ENCODE measurements at places on chromosomes 5 and 9.

GRCh38 chr9:69297300-69297980 lies 27.6 kb upstream of the ENTREP1 start:
- no peak for DNase-seq

DNA sequence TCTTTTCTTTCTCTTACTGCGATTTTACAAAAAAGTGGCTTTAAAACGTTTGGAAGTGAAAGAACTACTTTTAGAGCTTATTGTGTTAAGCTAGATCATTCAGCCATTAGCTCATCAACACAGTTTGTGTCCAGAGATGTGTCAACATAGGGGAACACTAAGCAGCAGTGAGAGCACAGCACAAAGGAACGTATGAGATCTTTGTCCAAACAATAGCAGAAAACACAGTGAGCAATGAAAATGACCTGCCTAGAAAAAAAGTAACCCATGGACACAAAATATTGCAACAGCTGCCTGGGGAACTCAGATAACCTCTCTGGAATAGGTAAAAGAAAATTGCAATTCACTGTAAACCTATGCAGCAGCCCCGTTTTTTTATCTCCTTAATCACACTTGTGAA lies 372.5 kb downstream of the ARHGEF28 start:
- DNase-seq = no peak

GRCh38 chr9:134987906-134988700 lies 70.4 kb upstream of the FCN1 start:
- no peak for DNase-seq

GRCh38 chr9:27787891-27788290 lies 214.6 kb upstream of the C9orf72 start:
- no peak for DNase-seq

GRCh38 chr5:25190521-25191000 lies 545.8 kb upstream of the CDH10 start:
- DNase-seq = no peak

DNA sequence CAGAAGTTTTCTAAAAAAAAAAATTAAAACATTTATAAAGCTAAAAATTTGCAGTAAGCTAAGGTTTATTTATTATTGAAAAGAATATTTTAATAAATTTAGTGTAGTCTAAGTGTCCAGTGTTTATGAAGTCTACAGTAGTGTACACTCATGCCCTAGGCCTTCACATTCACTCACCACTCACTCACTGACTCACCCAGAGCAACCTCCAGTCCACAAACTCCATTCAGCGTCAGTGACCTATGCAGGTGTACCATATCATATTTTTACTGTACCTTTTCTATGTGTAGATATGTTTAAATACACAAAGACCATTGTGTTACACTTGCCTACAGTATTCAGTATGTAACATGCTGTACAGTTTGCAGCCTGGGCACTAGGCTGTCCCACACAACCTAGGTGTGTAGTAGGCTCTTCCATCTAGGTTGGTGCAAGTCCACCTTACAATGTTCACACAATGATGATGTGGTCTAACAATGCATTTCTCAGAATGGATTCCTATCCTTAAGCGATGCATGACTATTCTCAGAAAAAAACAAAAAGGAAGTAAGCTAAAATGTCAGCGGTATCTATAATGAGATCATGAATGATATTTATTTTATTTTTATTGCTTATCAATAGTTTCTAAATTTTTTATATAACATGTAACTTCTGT lies 336.7 kb downstream of the AGTPBP1 start:
- no peak for DNase-seq

- no peak for DNase-seq
Measured at GRCh38 chr9:90972057-90972456, 170.4 kb downstream of the SYK start.

DNA sequence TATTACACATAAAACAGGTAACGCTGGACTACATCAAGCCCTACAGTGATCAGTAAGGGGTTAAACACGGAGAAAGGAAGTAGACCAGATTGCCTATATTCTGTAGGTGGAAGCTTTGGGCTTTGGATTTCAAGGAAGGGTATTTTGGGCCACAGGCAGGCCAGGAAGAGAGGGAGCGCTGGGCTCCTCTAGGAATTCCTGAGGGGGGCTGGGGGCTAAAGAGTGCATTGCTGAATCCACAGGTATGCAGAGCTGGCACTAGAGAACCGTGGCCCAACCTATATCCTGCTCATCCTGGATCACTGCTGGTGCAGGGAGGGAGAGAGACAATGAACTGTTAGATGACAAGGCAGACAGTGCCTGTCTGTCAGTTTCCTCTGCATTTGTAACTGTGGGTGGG lies 367.1 kb downstream of the CSNK1G3 start:
- DNase-seq = no peak

DNA sequence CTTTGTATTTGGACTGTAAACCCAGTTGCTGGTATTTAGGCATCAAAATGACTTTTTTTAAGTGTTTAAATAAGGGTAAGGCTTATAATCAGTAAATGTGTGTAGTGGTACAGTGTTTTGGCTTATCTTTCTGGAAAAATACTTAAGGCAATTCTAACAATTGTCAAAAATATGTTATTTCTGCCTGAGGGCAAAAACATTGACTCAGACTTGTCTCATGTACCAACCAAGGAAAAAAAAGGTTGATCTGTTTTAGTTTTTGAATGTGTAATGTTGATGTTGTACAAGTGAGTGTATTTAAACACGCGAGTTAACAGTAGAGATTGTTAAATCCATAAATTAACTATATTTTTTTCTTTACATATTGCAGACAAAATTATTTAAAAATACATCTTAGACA lies 277.8 kb upstream of the TYRP1 start:
- DNase-seq = no peak

DNA sequence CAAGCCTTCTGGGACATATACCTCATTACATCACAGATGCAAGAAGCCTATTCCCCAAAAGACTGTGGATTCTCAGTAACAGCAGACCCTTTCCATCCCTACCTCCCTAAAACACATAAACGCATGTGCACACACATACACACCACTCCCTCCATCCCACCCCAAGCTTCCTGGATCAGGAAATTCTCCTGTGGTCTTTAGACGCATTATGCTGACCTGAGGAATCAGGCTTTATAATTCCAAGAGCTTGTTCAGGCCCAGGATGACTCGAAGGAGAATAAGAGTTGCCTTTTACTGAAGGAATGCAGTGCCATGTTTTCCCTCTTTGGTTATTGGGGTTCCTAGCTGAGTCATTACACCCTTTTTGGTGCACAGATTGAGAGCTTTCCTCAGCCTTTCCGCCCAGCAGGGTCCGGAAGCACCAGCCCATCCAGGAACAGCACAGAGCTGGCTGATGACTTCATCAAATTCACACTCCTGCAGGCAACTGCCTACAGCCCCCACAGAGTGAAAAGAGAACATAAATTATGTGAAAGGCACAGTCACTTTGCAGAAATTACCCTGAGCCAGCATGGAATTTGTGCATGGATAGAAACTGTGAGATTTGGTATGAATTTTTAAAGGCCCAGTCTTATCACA lies 385.0 kb upstream of the TRPC7 start:
- DNase-seq = no peak

DNA sequence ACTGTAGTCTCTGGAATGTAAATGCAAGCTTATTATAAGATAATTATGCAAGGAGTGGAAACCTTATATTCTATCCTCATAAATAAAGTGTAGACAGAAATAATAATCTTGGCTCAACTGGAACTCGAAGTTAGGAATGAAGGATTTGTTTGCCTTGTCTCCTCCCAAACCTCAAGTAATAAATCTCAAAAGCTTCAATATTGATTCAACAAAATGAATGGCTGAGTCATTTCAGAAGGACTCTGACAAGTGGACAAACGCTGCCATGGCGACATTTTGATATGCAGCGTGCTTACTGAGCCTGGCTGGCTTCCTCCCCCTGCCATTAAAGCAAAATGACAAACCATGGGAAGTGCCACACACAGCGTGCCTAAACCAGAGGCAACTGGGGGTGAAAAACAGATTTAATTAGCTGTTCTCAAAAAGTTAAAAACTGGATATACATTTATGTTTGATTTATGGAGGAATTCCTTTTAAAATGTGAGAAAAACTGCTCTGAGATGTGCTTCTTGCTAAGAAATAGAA lies 10.5 kb upstream of the ADGRV1 start:
- DNase-seq = no peak

GRCh38 chr5:1067141-1068121 lies 44.4 kb downstream of the SLC12A7 start:
- no peak for DNase-seq

DNA sequence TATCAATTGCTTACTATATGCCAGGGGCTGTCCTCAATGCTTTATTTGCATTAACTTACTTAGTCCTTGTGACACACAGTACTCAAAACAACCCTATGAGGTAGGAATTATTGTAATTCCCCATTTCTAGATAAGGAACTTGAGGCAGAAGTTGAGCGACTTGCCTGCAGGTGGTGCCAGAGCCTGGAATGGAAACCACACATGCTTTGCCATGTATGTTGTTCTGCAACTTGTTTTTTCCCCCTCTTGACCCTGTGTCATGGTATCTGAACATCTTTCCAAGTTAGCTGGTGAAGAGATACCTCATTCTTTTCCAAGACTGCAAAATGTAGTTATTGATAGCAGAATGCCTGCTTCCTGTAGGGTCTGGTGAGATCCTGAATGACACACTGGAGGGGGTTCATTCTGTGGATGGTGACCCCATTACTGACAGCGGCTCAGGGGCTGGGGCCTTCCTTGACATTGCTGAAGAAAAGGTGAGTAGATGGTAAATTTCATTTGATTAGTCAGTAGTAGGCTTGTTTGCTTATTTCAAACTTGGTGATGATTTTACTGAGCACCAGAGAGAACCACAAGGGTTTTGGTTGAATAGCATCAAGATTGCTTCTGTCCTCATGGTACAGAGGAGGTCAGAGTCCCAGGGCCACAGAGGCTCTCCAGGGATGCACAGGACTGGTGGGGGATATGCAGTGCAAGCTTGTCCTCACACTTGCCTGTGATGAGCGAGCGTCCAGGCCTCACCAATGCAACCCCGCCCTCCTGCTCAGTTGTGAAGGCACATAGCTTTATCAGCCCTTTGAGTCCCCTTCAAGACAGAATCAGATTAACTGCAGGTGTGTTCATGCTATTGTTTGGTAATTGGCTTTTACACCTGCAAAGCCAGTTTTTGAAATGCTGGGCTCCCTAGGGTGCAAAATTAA lies 57.0 kb downstream of the COL15A1 start:
- DNase-seq = peak; percentile 51

GRCh38 chr5:172705576-172706084 lies 64.6 kb downstream of the NEURL1B start:
- no peak for DNase-seq

DNA sequence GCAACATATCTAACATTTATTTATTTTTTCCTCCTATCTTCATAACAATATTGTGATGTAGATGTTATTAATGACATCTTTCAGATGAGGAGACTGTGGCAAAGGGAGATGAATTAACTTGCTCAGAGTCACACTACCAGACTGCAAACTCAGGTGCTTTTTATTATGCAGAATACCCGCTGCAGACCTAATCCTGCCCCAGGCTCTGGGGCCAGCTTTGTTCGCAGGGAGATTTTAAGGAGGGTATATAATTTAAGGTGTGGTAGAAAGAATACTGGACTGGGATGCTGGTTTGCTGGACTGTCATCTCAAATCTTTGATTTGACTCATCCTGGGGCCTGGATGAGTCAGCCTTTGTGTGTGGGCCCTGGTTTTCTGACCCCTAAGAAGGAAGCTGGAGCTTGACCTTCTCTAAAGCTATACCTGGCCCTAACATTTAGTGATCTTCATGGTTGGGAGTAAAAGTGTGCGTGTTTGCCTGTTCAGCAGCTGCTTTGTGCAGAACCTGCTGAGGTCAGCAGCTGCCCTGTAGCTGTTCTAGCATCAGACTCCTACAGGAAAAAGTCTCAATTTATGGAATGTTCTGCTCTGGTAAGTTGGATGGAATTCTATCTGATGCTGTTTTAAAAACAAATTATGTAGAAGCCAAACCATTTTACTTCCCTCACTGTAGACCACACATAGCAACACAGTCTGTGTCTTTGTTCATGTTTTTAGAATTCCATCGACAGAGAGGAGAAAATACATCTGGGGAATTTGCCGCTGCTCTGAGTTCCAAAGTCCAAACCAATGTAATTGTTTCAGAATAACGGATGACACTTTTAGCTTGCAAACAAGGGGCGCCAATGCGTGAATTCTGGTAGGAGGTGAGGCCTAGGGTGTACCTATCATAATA lies 4.5 kb downstream of the SLC36A1 start:
- no peak for DNase-seq

DNA sequence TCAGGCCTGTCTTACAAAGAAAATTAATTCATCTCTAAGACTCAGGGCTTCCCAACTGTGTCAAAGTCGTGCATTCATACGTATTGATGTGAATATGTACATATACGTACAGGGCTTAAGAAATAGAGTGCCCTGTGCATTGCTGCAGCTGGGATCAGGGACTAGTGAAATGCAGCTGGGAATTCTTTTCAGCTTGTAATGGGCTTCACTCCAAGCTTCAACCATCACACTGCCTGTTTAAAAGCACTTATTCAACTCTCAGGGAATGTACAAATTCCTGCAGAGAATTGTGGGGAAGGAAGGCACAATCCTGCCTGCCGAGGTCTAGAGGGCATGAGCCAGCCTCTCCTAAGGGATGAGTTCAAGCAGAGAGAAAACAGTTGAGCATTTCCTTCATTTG lies 59.6 kb upstream of the MAN2A1 start:
- no peak for DNase-seq

DNA sequence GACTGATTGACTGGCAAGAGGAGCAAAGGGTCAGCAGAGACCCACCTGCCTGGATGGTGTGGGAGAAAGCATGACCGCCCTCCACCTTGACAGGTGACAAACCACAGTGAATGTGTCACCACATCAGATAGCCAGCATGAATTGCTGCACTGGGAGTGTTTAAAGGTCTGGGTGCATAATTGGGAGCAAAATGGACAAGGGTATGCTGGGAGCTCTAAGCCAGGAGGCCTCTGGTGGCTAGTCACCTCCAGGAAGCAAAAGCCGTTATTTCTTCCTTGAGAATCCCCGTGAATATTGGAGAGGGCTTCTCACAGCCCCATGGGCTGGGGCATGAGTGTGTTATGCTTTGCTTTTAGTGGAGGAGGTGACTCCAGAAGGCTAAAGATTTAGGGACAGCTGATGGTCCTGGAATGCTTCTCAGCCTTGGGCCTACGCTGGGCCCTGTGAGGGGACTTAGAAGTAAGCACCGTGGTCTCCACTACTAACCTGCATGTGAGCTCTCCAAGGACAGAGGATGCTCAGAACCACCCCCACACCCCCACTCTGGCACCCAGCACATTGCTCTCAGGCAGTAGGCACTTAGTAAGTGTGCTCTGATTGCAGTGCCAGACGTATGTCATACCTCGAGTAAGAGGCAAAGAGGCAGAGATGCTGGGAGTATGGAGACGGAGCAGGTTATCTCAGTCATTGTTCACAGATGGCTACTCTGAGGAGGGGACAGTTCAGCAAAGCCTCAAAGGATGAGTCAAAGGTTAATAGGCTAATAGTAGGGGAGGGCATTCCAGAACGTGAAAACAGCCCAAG lies 9.1 kb upstream of the IRF1 start:
- no peak for DNase-seq

GRCh38 chr9:89839449-89839848 lies 234.6 kb downstream of the GADD45G start:
- no peak for DNase-seq

- DNase-seq = no peak
Measured at GRCh38 chr5:146365618-146366017, 27.0 kb downstream of the POU4F3 start.
